ENCODE measurements at places on chromosomes 16 and 17.

DNA sequence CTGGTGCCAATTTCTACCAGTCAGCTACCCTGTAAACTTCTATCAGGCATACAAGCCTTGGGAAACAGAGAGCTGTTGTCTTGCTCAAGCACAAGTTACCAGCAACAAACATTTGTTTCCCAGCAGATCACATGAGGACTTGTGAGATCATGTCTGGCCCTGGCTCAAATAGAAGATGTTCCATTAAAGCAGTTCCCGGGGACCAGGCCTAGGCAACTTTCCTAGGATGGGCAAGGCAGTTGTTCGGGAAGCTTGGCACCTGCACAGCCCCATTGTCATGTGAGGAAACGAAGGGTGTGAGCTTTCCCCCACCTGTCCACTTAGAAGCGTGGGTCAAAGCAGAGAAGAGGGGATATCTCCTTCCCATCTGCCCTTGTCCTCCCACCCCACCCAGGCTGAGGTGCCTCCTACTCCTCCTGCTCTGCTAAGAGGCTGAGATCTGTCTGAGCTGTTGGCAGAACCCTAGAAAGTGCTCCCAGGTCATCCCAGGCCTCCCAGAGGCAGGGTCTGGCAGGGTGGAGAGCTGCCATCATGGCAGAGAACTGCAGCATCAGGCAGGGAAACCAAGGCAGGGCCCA lies 11.2 kb upstream of the SLC47A2 start:
- peak overlapping the region; percentile 56 for H3K27ac ChIP-seq
- H3K36me3 ChIP-seq: no peaks in the 10 kb centered on the region
- no peak for DNase-seq
- H3K27me3 ChIP-seq: no peaks in the 10 kb centered on the region

DNA sequence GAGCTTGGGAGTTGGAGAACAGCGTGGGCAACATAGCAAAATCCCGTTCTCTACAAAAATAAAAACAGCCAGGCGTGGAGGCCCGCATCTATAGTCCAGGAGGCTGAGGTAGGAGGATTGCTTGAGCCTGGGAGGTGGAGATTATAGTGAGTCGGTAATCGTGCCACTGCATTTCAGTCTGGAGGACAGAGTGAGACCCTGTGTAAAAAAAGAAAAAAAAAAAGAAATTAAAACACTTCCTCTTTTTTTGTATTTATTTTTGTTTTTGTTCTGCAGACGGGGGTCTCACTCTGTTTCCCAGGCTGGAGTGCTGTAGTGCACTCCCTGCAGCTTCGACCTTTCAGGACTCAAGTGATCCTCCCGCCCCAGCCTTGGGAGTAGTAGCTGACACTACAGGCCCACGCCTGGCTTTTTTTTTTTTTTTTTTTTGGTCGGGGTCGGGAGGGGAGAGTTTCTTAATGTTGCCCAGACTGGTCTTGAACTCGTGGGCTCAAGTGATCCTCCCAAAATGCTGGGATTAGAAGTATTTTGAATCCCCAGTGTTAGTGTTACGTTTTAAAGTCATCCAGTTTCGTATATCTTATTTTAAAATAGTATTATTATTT lies 1.5 kb downstream of the IST1 start:
- no peak overlapping the region for H3K27ac ChIP-seq
- peaks cover 38% of the 10 kb centered on the region for H3K4me1 ChIP-seq
- H3K36me3 ChIP-seq: no peaks in the 10 kb centered on the region
- DNase-seq: no peak
- H3K4me3 ChIP-seq: peak overlapping the region; percentile 93
- no peaks in the 10 kb centered on the region for H3K27me3 ChIP-seq

GRCh38 chr17:7001318-7001961 lies 5.6 kb downstream of the ALOX12 start:
- no peak overlapping the region for H3K4me3 ChIP-seq
- H3K36me3 ChIP-seq: peaks cover 56% of the 10 kb centered on the region
- H3K27me3 ChIP-seq: no peaks in the 10 kb centered on the region
- no peak for DNase-seq
- H3K4me1 ChIP-seq: peaks cover 15% of the 10 kb centered on the region

GRCh38 chr16:49528060-49528865 lies 154.7 kb downstream of the C16orf78 start:
- peak overlapping the region; percentile 13 for H3K4me3 ChIP-seq
- H3K27ac ChIP-seq: peak overlapping the region; percentile 29
- no peak for DNase-seq
- H3K36me3 ChIP-seq: no peaks in the 10 kb centered on the region
- no peaks in the 10 kb centered on the region for H3K27me3 ChIP-seq
- H3K4me1 ChIP-seq: peaks cover 11% of the 10 kb centered on the region

- no peaks in the 10 kb centered on the region for H3K36me3 ChIP-seq
- H3K27ac ChIP-seq: no peak overlapping the region
- no peak for DNase-seq
- no peaks in the 10 kb centered on the region for H3K27me3 ChIP-seq
- H3K4me3 ChIP-seq: no peak overlapping the region
These were observed 599.3 kb downstream of the CDH11 start for GRCh38 chr16:64522548-64522947.

All from spleen (tissue), 13 donors.